ENCODE measurements at places on chromosomes 2 and 18.

DNA sequence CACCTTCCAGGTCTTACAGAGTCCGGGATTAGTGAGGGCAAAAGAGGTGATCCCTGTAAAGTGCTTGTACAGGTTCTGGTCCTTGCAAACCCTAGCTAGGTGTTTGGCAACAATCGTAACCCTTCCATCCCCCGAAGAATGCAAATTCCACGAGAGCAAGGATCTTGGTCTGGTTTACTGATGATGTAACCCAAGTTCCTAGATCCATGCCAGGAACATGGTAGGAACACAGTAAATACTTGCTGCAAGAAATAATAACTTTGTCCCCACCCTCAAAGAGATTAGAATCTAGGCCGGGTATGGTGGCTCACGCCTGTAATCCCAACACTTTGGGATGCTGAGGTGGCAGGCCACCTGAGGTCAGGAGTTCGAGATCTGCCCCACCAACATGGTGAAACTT lies 6.8 kb upstream of the NEU2 start:
- DNase-seq, result peak; percentile 20

- DNase-seq, result no peak
These were observed 19.0 kb upstream of the CXCR4 start for GRCh38 chr2:136136931-136137330.

- no peak for DNase-seq
These were observed 643.6 kb upstream of the FAM98A start for GRCh38 chr2:34242763-34243123.

- DNase-seq, result no peak
These were observed 175.3 kb upstream of the EPHA4 start for GRCh38 chr2:221747289-221747972.

- DNase-seq, result peak; percentile 95
These were observed 90.0 kb upstream of the TAF1B start for GRCh38 chr2:9753276-9753600.

- DNase-seq, result peak; percentile 68
These were observed at the start of gene MLPH for GRCh38 chr2:237486819-237487448. MLPH (plus strand) TSS chr2:237487251; CDS start chr2:237493427, 6,176 bp downstream.

All from EH (cell line).